Activated CD8-positive, alpha-beta memory T cell treated with anti-CD3 and anti-CD28 coated beads, Interleukin-2, amount 10 ng/mL, durations not matched to agents 7 days and 5 days (primary cell): ENCODE measurements at places on chromosomes 12 and 14.

DNA sequence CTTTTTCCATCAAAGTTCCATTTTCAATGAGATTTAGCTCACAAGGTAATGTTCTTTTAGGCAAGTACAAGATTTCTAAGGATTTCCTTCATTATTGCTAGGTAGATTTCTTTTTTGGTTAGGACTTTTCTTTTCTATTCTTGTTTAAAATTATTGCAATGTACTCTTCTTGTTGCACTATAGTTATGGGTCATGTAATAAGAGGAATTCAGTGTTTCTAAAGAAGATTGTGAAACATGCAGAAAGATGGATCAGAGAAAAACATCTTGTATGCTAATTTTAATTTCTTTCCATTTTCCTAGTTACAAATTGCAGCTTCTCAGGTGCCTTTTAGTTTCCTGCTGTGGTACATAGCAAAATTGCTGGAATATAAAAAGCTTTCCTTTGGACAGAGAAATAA lies 56.1 kb downstream of the BTG1 start:
- H3K27ac ChIP-seq = no peak overlapping the region
- H3K4me1 ChIP-seq = peaks cover 11% of the 10 kb centered on the region
- peaks cover 4% of the 10 kb centered on the region for H3K36me3 ChIP-seq
- H3K4me3 ChIP-seq = no peak overlapping the region
- H3K27me3 ChIP-seq = no peaks in the 10 kb centered on the region

DNA sequence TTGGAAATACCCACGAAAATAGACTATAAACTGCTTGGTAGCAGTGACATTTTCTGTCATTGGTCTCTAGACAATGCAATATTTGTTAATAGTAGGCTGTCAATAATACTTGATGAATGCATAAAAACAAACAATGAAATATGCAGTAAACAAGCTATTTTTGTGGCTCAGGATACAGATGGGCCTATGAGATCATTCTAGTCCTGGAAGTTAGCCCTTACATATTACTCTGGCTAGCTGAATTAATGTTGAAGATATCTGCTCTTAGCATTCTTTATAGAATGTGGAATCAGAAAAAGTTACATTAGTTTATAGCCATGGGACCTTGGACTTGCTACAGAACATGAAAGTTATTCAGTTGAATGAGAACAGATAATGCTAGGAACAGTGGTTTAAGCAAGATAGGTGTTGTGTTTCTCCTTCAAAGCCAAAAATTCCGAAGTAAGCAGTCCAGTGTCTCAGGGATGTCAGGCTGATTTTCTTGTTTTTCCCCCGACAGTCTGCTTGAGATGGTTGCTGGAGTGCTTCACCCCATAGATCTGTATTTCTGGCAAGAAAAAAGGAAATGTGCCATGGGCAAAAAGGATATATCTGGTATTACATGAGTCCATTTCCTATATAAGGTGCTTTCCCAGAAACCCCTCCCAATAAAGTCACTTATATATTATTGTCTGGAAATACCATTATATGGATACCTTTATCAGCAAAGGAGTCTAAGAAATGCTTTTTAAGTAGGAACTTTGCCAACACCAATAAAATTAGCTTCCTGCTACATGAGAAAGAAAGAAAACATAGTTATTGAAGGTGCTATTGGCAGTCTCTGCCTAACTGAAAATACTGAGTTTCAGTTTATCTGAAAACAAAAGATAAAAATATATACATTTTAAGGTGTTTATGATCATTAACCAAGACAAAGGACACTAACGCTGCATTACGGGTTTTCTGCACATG lies 619.4 kb upstream of the ATP2B1 start:
- H3K4me1 ChIP-seq = no peaks in the 10 kb centered on the region
- DNase-seq = no peak
- no peaks in the 10 kb centered on the region for H3K27me3 ChIP-seq
- no peak overlapping the region for H3K27ac ChIP-seq

DNA sequence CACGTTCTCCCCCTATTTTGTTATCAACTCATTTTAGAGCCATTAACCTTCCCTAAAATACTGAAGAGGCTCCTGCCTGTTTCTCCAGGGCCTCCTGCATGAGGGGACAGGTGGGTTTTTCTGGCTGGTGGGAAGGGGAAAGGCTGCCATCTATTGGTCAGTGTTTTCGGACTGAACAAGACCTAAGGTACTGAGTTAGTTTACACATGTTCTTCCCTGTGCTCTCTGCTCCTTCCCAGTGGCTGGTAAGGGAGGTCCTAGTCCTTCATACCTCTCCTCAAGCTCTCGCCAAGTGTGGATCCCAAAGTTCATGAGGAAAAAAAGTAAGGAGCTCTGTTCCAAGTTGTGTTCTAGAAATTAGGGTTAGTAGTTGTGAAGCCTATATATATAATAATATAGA lies 357.5 kb downstream of the FSCB start:
- H3K27me3 ChIP-seq = no peaks in the 10 kb centered on the region
- no peak overlapping the region for H3K27ac ChIP-seq
- H3K4me3 ChIP-seq = no peak overlapping the region

DNA sequence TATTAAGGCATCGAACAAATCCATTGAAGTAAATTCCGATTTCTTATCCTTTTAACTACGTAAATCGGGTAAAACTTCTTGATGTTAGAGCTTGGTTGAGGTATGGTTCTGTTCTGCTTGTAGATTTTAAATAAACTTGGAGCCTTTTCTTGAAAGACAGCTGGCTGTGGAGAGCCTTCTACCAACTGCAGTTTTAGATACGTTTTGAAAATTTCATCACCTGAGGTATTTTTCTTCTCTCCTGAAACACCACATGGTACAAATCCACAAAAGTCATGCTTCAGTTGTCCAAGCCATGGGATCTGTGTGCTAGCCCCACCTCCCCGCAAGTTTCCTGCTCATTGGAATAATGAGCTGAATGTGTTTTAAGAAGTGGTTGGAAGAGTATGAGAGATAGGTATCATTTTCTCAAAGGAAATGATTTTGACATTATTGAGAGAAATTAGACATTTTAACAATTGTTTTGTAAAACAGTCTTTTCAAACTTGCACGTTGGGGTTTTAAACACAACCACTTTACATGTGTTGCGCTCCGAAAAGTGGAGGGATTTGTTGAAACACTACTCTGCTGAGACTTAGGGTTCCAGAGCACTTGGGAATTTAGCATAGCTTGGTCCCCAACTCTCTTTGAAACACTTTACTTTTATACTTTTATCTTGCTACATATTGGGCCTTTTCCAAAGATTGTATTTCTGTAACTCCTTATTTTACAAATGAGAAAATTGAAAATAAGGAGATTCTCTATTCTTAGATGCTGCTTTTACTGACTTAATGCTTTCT lies 1.4 kb downstream of the PPM1A start:
- H3K27me3 ChIP-seq = no peaks in the 10 kb centered on the region
- peaks cover 13% of the 10 kb centered on the region for H3K36me3 ChIP-seq
- peaks cover 49% of the 10 kb centered on the region for H3K4me1 ChIP-seq
- DNase-seq = no peak

DNA sequence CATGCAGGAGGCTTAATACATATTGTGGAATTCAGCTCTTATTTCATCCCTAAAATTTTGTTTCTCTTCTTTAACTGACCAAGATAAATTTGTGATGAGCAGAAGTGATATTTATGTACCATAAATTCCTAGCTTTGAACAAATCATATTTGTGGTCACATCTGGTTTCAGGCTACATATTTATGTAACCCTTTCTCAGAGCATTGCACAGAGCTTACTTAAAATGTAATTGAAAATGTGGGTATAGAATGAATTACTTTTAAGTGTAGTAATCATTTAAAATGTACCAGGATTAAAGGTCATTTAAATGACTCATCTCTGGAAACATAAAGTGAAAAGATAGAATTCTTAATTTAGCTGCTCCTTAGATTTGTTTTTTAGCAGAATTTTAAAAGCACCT lies 129.9 kb upstream of the FRMD6 start:
- H3K27me3 ChIP-seq = peaks cover 22% of the 10 kb centered on the region
- H3K4me3 ChIP-seq = no peak overlapping the region

GRCh38 chr12:52254180-52254964 lies 20.1 kb upstream of the KRT86 start:
- no peak for DNase-seq
- H3K4me1 ChIP-seq = peaks cover 34% of the 10 kb centered on the region
- peaks cover 12% of the 10 kb centered on the region for H3K36me3 ChIP-seq

- no peak for DNase-seq
- no peak overlapping the region for H3K27ac ChIP-seq
- H3K27me3 ChIP-seq = peaks cover 17% of the 10 kb centered on the region
- no peaks in the 10 kb centered on the region for H3K4me1 ChIP-seq
- H3K4me3 ChIP-seq = no peak overlapping the region
Observed at GRCh38 chr12:102334765-102335164, 137.1 kb upstream of the PMCH start.

- no peak for DNase-seq
- no peak overlapping the region for H3K4me3 ChIP-seq
- H3K27me3 ChIP-seq = peaks cover 19% of the 10 kb centered on the region
- no peaks in the 10 kb centered on the region for H3K4me1 ChIP-seq
- no peak overlapping the region for H3K27ac ChIP-seq
Observed at GRCh38 chr14:31950764-31951637, 126.1 kb upstream of the ARHGAP5 start.

DNA sequence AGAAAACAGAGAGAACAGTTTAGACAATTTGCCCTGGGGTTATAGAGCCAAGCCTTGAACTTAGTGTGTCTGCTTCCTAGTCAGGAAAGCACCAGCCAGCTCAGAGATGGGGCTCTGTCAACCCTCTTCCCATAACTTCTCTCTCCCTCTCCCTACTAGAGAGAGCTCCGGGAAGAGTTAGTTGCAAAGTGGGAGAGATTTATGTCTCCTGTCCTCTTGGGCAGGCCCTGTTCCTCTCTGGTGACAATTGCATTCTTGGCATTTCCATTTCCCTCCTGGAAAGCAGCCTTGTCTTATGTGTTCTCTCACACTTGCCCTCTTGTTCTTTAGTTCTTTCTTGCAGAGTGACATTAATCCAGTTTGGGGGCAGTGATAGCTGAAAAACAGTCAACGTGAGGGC lies 42.1 kb upstream of the TUNAR start:
- H3K27me3 ChIP-seq = no peaks in the 10 kb centered on the region
- H3K27ac ChIP-seq = no peak overlapping the region
- no peak overlapping the region for H3K4me3 ChIP-seq

DNA sequence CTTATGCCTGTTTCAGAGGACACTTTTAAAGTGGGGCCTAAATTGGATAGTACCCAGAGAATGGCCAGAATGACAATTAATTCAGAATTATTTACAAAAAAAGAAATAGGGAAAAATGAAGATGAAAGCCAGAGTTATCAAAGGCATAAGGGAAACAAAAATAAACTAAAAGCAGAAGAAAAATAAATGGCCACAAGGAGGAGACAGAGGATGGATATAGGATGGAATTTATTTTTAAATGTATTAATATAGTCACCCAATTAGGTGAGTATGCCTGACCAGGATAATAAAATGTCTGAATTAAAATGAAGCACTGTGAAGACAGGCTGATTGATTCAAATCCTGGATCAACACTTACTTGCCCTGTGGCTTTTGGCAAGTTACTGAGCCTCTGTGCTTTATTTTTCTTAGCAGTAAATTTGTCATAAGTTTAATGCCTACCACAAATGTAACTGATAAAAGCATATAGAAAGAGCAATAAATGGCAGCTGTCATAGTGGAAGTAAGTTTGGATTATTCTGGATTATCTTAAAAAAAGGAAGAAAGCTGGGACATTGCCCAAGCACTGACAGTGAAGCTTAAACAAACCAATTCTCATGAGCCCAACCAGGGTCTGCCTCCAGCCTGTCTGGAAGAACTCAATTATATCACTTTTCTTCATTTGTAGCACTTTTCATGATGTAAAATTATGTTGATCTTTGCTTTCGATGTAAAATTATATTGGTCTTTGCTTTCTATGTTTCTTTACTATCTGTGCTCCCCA lies 3.5 kb downstream of the CLEC9A start:
- peaks cover 23% of the 10 kb centered on the region for H3K27me3 ChIP-seq
- H3K36me3 ChIP-seq = no peaks in the 10 kb centered on the region
- DNase-seq = no peak
- peaks cover 1% of the 10 kb centered on the region for H3K4me1 ChIP-seq
- no peak overlapping the region for H3K27ac ChIP-seq
- no peak overlapping the region for H3K4me3 ChIP-seq

GRCh38 chr12:54983536-54984101 lies 943 bp downstream of the TESPA1 start:
- peaks cover 67% of the 10 kb centered on the region for H3K4me1 ChIP-seq
- DNase-seq = peak; percentile 46
- no peaks in the 10 kb centered on the region for H3K27me3 ChIP-seq
- H3K36me3 ChIP-seq = peaks cover 52% of the 10 kb centered on the region

DNA sequence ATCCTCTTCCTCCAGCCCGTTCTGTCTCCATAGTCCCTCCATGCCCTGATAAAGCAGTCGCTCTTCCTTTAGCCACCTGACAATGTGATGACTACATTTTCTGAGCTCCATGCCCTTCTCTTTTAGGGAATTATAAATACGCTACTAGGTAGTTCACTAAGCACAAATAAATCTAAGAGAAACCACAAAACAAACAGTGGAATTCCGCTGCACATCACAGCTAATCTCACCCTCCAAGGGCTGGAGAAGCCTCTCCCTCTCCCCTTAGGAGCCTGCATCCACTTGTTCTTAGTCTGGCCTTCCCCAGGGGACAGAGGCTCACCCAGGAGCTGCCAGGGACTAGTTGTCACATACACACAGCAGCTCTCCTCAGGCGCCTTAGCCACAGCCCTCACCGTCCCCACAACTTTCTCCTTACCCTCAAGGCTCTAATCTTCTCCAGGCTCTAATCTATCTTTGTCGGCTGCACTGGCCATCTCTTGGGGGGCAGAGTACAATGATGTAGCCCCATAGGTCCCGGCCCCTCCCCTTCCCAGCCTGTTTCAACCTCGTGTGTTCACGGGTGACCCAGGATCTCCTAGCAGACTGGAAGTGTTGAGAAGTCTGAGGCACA lies 55.9 kb upstream of the GPR68 start:
- H3K4me1 ChIP-seq = peaks cover 38% of the 10 kb centered on the region
- H3K27me3 ChIP-seq = no peaks in the 10 kb centered on the region
- H3K27ac ChIP-seq = peak overlapping the region; percentile 35
- no peak for DNase-seq
- H3K36me3 ChIP-seq = peaks cover 75% of the 10 kb centered on the region
- H3K4me3 ChIP-seq = no peak overlapping the region

DNA sequence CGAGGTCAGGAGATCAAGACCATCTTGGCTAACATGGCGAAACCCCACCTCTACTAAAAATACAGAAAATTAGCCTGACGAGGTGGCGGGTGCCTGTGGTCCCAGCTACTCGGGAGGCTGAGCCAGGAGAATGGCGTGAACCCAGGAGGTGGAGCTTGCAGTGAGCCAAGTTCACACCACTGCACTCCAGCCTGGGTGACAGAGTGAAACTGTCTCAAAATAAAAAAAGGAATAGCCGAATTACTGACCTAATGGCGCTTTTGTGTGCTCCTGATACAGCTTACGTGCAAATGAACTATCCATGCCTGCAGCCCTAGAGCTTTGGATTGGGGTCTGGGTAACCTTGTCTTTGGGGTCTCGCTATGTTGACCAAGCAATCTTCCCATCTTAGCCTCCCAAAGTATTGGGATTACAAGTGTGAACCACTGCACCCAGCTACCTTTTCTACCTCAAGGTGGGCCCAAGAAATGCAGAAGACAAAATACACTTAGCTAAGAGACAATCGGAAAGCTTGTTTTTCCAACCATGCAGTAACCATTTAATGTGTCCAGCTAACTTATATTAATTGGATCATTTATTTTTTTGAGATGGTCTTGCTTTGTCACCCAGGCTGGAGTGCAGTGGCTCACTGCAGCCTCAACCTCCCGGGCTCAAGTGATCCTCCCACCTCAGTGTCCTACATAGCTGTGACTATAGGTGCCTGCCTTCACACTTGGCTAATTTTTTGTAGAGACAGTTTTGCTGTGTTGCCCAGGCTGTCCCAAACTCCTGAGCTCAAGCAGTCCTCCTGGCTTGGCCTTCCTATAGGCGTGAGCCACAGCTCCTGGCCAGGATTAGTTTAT lies 5.5 kb downstream of the PABPN1 start:
- peaks cover 32% of the 10 kb centered on the region for H3K36me3 ChIP-seq
- no peaks in the 10 kb centered on the region for H3K27me3 ChIP-seq
- H3K27ac ChIP-seq = no peak overlapping the region
- no peak for DNase-seq
- H3K4me3 ChIP-seq = no peak overlapping the region
